ENCODE measurements at places on chromosomes 11 and 22.

DNA sequence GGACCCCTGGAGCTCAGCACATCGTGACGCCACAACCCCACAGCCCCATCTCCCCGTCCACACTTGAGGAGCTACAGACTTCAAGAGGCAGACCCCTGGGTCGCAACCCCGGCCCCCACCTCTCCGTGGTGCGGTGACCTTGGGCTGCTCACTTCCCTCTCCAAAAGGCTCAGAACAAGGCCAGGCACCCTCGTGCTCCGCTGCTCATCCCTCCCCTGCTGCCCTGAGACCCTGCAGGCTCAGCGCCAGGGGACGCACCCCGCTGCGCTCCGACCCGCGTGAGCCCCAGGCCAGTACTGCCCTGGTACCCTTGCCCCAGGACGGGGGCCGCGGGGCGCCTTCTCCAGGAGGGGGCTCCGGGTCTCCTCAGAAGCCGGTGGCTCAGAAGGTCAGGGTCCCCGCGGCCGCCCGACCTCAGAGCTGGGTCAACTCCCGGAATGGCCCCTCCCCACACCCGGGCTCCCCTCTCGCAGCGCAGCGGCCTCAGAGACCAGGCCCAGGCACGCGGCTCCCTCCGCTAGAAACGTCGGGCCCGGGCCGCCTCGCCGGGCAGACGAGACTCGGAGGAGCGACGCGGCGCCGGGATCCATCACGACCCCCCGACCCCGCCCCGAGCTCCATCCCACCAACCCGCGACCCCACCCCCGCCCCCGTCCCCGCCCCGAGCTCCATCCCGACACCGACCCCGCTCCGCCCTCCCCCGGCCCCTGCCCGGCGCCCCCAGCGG lies 563 bp downstream of the GATD1 start:
- DNase-seq: no peak

DNA sequence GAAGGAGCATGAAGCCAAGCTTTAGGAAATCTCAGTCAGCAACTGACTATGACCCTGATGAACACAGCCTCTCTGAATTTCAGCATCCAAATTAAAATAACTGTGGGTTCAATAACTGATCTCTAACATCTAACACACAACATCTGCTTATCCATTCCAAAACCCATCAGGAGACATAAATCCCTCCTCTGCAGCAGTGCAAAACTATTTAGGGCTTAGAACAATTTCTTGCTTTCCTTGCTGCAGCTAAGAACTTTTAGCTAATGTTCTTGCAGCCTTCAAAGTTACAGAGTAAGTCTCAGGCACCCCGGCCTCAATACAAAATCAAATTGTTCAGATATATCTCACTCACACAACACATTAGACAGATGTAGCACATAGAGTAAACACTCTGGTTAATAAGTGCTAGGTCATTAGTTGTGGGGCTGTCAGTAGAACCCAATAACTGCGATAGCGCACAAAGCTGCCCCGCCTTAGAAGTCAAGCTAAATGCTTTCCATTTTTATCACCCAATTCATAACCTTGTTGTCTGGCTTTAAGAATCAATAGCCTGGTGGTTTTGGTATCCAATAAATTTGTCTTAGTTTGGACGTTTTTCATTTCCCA lies 139.6 kb downstream of the LARGE1 start:
- DNase-seq: no peak

DNA sequence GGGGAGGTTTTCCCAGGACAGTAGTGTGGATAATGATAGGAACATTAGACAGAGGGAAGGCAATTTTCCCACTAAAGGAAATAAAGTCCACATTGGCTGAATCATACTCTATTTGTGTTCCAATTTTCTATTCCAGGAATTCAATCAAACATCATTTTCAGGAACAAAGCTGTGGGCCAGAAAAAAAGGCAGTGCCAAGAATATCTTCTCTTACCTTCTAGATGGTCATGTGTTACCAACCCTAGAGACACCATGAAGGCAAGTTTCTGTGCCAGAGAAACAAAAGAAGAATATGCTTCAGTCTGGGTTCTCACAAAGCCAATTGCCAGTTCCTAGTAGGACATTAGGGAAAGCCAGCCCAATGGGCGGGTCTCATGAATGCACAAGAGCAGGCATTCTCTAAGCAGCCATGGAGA lies 27.5 kb downstream of the LARGE2 start:
- DNase-seq: no peak

DNA sequence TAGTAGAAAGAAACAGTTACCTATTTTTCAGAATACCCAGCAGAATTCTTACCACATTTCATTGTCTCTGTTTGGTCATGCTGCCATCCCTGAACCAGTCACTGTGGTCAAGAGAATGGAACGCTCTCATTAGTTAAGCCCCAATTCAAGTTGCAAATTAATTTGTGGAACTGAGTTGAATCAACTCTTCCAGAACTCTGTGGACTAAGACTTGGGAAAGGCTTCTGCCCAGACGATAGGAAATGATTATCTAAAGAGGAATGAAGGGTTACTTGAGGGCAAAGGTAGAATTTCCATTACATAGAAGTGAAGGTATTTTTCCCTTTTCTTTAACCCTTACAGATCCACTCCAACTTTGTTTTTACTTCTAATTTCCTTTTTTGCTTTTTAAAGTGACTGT lies 286.4 kb downstream of the DYNC2H1 start:
- DNase-seq: no peak

DNA sequence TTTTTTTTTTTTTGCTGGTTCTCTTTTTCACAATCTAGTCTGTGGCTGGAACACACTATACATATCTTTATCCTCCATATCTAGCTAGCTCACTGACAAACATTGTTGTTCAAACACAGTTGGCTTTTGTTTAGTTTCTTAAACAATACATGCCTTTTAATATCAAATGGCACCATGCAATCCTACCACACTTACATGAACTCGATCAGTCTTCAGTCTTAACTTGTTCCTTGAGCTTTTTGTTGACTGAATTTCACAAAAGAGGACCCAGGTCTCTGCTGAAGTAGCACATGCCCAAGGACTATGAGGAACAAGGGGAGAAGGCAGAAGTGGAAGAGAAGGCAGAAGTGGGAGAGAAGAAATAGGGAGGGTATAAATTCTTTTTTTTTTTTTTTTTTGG lies 25.5 kb downstream of the TMEM123 start:
- no peak for DNase-seq

DNA sequence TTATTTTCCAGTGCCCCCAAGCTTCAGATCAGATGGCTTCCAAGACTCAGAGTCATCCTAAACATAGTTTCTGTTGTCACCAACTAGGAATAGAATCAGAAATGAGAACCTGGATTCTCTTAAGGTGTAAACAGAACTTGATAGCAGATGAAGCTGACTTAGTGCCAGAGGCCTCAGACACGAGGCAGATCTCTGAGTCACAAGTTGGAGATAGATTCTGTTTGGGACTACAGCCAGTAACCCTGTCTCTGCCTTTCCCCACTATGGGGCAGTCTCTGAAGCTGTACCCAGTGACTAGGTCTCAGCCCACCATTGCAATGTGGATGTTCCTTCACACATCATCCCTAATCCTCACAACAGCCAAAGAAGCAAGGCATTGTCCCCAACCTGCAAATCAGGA lies 25.4 kb downstream of the NEU3 start:
- no peak for DNase-seq

- DNase-seq: no peak
These were observed at the start of gene ELMOD1 for GRCh38 chr11:107590460-107591377. ELMOD1 (plus strand) TSS chr11:107591147; CDS start chr11:107618190, 27,043 bp downstream.

GRCh38 chr11:113106507-113106906 lies 145.3 kb downstream of the NCAM1 start:
- DNase-seq: no peak

- DNase-seq: no peak
These were observed 31.9 kb downstream of the FBLN1 start for GRCh38 chr22:45534339-45535192.

DNA sequence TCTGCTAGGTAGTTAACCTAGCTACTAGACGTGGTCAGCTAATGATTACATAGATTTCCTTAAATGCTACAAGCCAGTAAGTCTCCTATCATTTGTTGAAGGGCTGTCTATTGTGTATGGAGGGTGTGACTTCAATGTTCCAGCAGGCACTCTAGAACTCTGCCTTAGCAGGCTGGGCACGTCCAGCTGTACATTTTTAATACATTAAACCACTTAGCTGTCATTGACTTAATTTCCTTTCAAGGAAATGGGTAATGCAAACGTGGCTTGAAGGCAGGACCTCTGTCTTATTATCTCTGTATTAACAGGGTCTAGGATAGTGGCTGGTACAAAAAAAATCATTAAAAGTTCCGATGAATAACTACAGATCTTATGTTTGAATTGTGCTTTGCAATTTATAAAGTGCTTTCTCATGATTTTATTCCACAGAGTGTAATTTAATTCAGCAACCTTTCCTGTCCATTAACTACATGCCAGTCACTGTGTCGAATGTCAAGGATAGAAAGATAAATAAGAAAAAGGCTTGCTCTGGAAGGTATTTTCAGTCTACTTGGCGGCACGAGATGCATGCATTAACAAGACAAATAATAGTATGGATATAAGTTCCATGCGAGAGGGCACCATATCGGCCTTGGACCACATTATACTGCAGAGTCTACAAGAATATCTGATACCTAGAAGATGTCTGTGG lies 60.3 kb downstream of the APOL3 start:
- no peak for DNase-seq

- no peak for DNase-seq
These were observed 115.4 kb upstream of the NAV2 start for GRCh38 chr11:19597206-19597605.

GRCh38 chr11:33195462-33196173 lies 34.3 kb upstream of the CSTF3 start:
- no peak for DNase-seq

DNA sequence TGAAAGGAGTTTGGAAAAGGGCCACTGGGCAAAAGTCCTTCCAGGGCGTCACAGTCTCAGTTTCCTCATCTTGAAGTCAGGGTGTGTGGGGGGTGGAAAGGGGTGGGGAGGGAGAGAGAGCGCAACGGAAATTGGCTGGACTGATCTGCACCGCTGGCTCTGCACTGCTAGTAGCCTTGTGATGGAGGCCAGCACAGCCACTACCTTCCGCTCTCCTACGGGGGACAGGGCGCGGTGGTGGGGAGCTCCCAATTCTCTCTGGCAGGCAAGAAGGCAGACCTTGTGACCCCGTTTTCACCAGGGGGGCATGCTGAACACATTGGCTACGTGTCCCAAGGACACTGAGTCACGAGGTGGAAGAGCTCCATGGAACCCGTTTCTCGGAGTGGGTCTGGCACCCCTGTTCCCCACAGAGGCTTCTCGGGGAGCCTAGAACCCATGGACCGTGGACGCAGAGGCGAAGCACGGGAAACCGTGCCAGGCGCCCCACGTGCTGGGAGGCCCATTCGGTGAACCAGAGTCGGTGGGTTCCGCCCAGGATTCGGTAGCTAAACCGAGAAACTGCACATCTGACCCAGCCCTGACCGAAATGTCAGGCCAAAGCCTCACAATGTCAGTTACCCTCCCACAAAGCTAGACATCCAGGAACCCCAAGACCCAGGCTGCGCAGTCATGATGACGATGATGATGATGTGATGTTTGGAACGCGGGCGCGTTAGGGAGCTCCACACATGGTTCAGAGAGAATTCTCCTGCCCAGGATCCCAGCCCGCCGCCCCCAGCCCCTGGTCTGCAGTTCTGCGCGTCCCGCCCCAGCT lies 28.3 kb upstream of the WNT11 start:
- DNase-seq: peak; percentile 37

DNA sequence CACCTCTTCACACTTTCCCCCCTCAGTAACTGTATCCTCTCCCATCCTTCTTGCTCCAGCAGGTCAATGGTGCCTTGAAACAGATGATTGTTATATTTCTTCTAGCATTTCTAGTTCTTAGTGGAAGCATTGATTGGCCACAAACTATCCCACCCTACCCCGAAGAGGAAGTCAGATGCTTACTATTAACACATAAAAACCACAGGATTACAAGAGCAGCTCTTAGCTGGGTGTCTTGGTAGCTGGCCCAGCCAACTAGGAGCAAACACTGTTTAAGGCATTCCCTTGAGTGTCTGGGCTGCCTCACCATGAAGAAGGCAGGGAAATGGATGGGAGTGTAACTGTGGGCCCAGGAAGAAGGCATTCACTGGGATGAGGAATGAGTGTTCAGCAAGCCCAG lies 176.6 kb downstream of the GRIK4 start:
- no peak for DNase-seq

GRCh38 chr11:103295704-103296103 lies 186.5 kb downstream of the DYNC2H1 start:
- DNase-seq: no peak
